NK-92 treated with Interleukin-12 subunit alpha and Interleukin-12 subunit beta, amount 100 ng/mL, for 24 hours (cell line): ENCODE measurements at places on chromosomes 1 and 21.

DNA sequence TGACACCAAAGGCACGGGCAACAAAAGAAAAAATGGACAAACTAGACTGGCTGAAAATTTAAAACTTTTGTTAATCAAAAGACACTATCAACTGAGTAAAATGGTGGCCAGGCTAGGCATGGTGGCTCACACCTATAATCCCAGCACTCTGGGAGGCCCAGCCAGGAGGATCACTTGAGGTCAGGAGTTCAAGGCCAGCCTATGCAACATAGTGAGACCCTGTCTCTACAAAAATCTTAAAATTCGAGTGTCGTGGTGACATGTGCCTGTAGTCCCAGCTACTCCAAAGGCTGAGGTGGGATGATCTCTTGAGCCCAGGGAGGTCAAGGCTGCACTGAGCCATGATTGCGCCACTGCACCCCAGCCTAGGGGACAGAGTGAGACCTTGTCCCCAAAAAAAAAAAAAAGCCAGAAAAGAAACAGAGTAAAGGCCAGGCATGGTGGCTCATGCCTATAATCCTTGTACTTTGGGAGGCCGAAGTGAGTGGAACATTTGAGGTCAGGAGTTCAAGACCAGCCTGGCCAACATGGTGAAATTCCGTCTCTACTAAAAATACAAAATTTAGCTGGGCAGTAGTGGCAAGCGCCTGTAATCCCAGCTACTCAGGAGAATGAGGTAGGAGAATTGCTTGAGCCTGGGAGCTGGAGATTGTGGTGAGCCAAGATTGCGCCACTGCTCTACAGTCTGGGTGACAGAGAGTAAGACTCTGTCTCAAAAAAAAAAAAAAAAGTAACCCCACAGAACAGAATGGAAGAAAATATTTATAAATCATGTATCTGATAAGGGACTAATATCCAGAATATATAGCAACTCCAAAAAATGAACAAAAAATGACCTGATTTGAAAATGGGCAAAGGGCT, 8.0 kb downstream of the TUT4 start:
- no peak for DNase-seq

DNA sequence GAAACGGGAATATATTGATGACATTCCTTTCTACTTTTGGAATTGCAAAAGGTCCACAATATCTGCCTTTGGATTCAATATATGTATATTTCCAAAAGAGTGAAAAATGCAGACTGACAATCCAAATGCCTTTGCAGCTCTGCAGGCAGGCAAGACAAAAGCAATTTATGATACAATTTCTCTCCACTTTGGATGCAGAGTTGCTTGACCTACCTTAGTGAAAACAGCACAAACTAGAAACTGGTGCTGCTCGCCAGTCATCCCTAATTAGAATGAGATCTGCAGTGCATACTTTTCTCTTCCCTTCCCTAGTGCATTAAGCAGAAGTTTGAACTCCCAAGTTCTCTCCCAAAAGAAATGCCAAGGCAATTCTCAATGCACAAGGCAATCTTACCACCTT, 56.8 kb downstream of the KIAA0319L start:
- no peak for DNase-seq

DNA sequence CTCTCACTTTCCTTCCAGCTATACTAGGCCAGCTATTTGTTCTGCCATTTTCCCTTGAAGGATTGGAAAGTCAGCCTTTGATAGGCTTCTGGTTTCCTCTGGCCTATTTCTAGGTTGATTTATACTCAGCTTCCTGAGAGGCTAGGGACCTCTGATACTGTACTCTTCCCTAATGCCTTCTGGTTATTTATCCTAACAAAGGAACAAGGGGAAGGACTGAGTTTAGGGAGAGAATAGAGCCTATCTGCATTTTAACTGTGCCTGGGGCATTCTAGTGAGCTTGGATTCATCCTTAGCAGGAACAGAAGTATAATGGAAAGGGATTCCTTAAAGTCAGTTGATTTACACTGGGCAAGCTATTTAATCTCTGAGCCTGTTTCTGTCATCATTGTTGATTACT, 11.8 kb upstream of the TMEM39B start:
- no peak for DNase-seq

- no peak for DNase-seq
These were observed 367.4 kb upstream of the NR5A2 start for GRCh38 chr1:199660071-199660470.

GRCh38 chr1:2128189-2128901, 66.2 kb downstream of the FAAP20 start:
- DNase-seq: no peak

DNA sequence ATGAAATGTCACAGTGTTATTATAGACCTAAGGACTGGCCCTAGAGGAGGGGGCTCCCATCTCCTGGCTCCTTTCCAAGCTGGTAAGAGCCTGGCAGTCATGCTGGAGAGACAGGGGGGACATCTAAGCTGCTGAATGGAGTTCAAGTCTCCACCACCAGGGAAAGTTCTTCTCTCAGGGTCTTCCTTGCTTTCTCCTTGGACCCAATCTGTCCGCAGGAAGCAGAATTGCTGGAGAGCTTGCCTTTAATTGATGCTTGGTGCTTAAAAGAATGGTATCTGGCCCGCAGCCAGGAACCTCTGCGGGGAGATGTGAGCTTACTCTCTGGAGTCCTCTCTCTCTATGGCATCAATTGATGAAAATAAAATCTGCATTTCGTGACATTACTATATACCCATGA, 25.1 kb downstream of the IRF2BP2 start:
- no peak for DNase-seq

DNA sequence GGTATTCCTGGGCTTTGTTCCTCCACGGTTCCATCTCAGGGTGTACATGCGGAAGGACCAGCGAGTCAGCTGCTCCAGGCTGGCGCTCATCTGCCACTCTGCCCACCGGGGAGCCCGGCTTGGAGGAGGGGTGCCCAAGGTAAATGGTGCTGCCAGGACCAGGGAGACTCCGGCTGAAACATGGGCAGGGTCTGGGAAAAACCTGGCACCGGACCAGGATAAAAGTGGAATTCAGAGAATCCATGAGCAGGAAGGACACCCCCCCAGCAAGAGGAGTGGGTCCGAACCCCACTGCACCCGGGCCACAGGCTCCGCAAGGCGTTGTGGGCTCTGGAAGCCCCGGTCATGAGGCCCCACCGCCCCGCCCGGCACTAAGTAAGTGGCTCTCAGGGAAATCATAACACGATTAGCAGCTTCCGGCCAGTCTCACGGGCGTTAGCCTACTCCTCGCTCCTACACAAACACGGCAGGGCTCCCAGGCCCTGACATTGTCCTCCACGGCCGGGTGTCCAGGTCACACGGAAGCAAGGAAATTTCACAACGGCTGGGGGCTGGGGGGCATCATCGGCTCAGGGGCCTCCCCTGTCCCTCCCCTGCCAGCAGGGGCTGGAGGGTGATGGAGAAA, 21.1 kb downstream of the MEGF6 start:
- DNase-seq: no peak

GRCh38 chr1:30685796-30686165, 37.6 kb downstream of the MATN1 start:
- no peak for DNase-seq

GRCh38 chr1:204683284-204684205, 2.0 kb downstream of the LRRN2 start:
- no peak for DNase-seq

DNA sequence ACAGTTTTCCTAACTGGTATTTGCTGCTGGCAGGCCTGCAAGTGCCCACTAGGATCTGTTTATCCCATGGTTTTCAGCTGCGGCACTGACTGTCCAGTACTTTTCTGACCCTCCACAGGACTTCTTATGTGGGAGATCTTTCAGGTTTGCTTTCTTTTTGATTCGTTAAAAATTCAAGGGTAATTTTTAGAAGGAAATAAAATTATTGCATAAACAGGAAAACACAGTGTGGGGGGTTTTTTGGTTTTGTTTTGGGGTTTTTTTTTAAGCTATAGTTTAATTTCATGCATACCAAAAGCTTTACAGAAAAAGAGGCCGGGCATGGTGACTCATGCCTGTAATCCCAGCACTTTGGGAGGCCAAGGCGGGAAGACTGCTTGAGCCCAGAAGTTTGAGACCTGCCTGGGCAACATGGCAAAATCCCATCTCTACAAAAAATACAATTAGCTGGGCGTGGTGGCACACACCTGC, 3.6 kb downstream of the NIBAN1 start:
- no peak for DNase-seq

DNA sequence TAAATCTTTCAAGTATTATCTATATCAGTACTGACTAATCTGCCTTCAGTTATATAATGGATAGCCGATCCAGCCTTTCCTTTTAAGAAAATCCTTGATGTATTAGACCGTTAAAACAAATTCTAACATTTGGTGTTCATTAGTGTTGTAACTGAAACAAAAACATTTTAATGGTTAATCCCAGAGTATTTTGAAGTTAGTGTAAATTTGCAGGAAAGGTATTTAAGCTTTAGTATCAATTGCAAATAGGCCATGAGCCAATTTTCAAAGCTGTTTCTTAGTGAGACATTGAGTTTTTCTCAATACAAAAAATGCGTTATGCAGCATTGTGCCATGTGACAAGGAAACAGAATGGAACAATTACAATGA, 29.6 kb downstream of the DISP1 start:
- no peak for DNase-seq

DNA sequence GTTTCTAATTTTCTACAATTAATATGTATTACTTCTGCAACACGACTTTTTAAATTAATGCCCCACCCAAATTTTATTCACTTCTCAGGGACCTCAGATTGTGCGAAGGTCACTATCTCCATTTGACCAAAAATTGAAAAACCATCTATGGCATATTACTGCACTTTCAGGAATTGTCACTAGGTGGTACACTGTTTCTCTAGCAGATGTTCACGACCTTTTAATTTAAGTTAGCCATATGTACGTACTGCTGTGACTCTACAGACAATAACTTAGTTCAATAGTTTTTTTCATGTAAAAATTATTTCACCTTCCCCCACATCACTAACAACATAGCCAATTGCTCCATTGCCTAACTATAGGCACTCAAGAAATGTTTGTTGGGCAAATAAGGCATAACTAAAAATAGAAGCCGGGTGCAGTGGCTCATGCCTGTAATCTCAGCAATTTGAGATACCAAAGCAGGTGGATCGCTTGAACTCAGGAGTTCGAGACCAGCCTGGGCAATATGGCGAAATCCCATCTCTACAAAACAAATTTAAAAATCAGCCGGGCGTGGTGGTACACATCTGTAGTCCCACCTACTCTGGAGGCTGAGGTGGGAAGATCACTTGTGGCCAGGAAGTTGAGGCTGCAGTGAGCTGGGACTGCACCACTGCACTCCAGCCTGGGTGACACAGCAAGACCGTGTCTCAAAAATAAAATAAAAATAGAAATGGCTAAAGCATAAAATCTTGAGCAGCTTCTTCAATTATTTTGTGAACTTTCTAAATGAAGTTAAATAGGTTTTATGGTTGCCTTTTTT, 75.7 kb upstream of the PKN2 start:
- no peak for DNase-seq

DNA sequence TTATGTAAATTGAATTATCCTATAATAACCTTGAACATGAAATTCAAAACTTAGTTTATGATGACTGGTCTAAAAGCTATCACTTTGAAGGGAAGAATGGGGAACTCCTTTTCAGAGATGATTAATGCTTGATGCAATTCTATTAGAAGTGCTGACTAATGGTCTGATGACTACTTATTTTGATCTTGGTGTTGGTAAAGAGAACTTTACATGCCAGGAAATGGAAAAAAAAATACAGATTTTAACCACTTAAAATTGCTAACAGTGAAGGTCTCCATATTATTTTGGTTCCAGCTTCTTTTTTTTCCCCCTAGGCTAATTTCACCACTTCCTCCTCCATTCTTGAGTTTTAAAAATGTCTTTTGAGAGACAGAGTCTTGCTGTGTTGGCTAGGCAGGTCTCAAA, 22.9 kb downstream of the S1PR1 start:
- no peak for DNase-seq

GRCh38 chr21:26412885-26413284, 160.2 kb downstream of the CYYR1 start:
- no peak for DNase-seq

- DNase-seq: no peak
These were observed 36.2 kb downstream of the CLIC6 start for GRCh38 chr21:34705011-34705410.

- no peak for DNase-seq
These were observed 4.8 kb downstream of the LMOD1 start for GRCh38 chr1:201941420-201942128.

GRCh38 chr1:43879996-43880395, 53.6 kb upstream of the ARTN start:
- no peak for DNase-seq

DNA sequence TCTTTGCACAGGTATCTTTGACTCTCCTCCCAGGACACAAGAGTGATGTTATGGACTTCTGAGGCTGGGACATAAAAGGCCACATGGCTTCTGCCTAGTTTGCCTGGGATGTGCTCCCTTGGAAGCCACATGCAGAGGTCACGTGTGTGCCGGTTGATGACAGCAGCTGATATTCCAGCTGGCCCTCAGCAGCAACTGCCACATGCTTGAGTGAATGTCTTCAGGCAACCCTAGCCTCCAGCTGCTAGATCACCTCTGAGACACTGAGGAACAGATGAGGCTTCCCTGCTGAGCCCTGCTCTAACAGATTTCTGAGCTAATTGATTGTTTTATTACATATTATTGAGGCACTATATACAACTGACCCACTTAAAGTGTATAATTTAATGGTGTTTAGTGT, 11.6 kb upstream of the AKR7A3 start:
- no peak for DNase-seq

- DNase-seq: peak; percentile 65
These were observed 33.4 kb upstream of the ATP5PO start for GRCh38 chr21:33948951-33949444.

GRCh38 chr1:231879296-231879695, 252.7 kb downstream of the DISC1 start:
- DNase-seq: no peak

DNA sequence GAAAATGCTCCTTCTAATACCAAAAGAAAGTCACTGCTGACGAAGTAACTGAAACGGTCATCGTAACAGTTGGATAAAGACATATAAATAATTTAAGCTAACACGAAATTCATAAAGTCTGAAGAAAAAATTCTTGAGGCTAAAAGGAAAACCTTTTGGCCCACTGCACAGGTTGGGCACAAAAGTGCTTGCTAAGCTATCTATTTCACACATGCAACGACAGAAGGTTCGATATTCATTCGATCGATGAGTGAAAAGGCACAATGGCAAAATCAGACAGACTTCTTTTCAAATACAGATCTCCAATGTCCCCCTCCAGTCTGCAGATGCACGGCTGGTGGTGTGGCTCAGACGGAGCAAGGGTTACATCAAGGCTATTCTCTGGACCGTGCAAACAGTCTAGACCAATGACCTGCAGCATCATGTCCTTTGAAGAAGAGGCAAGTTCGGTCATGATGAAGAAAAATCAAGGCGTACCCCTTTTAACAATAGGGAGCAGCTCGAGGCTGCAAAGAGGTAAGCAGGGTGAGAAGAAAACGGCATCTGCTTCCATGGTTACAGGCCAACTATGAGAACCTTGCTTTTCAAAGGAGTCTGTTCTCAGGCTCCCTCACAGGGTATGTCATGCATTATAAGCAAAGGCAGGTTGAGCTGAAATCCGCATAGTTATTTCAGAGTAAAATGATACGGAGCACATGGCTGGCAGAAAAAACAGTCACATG, 579.6 kb downstream of the USP25 start:
- no peak for DNase-seq

GRCh38 chr21:45209046-45209445, 78.6 kb downstream of the POFUT2 start:
- no peak for DNase-seq

GRCh38 chr1:192913683-192914082, 104.8 kb downstream of the RGS2 start:
- DNase-seq: no peak

- no peak for DNase-seq
These were observed 11.5 kb downstream of the SLX9 start for GRCh38 chr21:44951186-44951915.

GRCh38 chr1:38272515-38272914, 225.9 kb upstream of the POU3F1 start:
- no peak for DNase-seq
